ENCODE measurements at places on chromosomes 5 and 9.

DNA sequence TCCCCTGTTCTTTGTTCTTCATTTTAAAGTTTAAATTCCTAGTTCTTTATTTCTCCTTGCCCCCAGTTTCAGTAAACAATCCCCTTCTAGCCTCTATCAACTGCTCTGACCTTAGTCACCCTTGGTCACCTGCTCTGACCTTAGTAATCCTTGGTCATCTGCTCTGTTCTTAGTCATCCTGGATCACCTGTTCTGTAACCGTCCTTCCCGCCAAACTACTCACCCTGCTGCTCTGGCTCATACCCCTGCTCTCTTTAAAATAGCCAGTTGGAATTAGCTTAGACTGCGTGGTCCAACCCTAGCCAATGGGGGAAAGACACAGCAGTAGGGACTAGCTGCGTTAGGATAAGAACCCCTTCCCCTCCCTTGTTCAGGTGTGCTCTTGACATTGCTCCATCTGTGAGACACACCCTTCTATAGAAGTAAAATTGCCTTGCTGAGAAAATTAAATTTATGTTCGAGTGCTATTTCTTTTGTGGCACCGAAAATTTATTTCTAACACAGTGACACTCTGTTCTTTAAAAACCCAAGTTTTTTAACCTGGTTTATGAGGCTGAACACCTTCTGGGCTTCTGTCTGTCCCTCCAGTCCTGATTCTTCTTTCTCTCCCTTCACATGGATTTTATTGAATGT lies 3.8 kb downstream of the PRRC1 start:
- DNase-seq: no peak

DNA sequence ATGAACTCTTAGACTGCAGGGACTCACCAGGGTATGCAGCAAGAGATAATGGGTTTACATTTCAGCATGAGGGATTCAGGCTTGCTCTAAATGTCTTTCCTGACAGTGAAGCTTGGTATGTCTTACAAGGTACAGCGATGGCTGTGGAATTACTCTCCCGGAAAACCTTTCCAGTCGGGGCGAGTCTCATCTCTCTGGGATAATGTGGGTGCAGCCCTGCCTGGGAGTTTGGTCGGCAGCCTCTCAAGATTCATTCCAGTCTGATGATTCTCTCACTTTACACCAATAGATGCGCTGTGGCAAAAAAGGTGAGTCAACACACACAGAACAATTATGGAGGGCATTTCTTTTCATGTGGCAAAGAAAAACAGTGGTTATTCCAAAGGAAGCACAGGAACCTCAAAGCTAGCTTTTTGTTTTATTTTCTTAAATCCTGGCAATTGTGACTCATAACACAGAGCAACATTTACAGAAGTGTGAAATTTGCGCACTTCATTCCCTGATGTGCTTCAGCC lies 190.3 kb downstream of the DCP2 start:
- no peak for DNase-seq

GRCh38 chr9:109599131-109599530 lies 101.0 kb upstream of the PTPN3 start:
- DNase-seq: no peak

- no peak for DNase-seq
These were observed 5.2 kb downstream of the CCDC152 start for GRCh38 chr5:42761791-42762190.

DNA sequence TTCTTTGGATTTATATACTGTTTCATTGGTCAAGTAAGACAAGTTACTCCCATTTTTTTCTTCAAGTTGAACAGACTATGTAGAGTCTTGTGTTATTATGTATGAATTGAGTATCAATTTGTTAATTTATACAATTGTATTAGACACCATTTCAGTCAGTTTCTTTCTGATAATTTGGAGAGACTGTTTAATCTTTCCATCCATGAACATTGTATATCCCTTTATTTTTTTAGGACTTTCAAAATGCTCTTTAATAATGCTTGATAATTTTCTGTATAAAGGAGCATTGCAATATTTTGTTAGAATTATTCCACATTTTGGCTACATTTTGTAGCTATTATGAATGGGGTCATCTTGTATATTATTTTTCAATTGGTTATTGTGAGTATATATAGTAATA lies 69.1 kb upstream of the PJA2 start:
- no peak for DNase-seq

DNA sequence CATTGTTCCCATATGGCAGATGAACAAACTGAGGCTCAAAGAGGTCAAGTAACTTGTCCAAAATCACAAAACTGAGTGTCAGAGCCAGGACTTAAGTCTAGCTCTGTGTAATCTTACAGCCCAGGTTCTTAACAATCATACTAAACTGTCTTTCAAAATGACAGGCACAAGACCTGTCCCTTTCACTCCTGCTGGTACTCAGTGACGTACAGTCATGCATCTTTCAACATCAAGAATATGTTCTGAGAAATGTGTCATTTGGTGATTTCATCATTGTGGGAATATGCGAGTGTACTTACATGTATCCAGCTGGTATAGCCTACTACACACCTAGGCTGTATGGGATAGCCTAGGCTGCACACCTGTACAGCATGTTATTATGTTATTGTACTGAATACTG lies 646.8 kb upstream of the WWC1 start:
- DNase-seq: no peak
